ENCODE measurements at places on chromosomes 5 and 9. TPM values are rescaled to one million over a fixed set of nuclear protein-coding genes. Genes with fewer than 3 reads are reported as not detected.

The IL17B gene
- total RNA-seq = not detected

The SLC45A2 gene
- not detected for total RNA-seq

The MSMP gene
- not detected for total RNA-seq

The CENPH gene
- total RNA-seq = 30.8 TPM

The GFPT2 gene
- total RNA-seq = not detected

The GKAP1 gene
- 6.2 TPM for total RNA-seq

The EQTN gene
- total RNA-seq = not detected

The FCN2 gene
- total RNA-seq = not detected

The LCN1 gene
- total RNA-seq = not detected

The ADRA1B gene
- total RNA-seq = not detected
